ENCODE measurements at places on chromosomes 2 and 18. TPM values are rescaled to one million over a fixed set of nuclear protein-coding genes. Genes with fewer than 3 reads are reported as not detected.
A peak's percentile ranks its signal among the peaks of the same experiment; 100 is the strongest.

GRCh38 chr2:120219766-120220165 is 3.4 kb downstream of the TMEM185B start:
- DNase-seq = no peak

Gene BUB1
- total RNA-seq = 37.1 TPM

Gene MFSD2B
- total RNA-seq = under 0.01 TPM

GRCh38 chr2:74846481-74846880 is 12.6 kb downstream of the HK2 start:
- DNase-seq = peak; percentile 53

GRCh38 chr18:28357766-28358401 is 181.0 kb upstream of the CDH2 start:
- DNase-seq = no peak

- no peak for DNase-seq
These were observed 84.2 kb downstream of the DTNA start for GRCh38 chr18:34794348-34794747.

DNA sequence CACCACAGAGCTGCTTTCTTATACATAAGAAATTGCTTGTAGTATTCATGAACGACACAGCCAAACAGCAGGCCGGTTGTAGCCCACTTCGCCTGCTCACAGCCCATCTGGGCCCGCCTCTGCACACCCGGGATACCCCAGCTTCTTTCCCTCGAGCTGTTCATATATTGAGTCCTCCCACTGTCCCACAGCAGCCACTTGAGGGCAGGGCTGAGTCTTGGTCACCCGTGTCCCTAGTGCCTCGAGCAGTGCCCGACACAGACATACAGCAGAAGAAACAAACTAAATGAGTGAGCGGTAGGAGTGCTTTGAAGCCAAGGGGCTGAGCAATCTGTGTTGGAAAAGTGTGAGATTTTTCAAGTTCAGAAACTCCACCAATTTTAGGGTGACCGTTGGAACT is 251.4 kb downstream of the KLHL29 start:
- peak; percentile 19 for DNase-seq

GRCh38 chr2:239349453-239350135 is 51.2 kb downstream of the HDAC4 start:
- DNase-seq = no peak

- no peak for DNase-seq
These were observed 21.6 kb downstream of the PMAIP1 start for GRCh38 chr18:59921384-59921891.

GRCh38 chr18:32958746-32959145 is 185.9 kb upstream of the KLHL14 start:
- no peak for DNase-seq

DNA sequence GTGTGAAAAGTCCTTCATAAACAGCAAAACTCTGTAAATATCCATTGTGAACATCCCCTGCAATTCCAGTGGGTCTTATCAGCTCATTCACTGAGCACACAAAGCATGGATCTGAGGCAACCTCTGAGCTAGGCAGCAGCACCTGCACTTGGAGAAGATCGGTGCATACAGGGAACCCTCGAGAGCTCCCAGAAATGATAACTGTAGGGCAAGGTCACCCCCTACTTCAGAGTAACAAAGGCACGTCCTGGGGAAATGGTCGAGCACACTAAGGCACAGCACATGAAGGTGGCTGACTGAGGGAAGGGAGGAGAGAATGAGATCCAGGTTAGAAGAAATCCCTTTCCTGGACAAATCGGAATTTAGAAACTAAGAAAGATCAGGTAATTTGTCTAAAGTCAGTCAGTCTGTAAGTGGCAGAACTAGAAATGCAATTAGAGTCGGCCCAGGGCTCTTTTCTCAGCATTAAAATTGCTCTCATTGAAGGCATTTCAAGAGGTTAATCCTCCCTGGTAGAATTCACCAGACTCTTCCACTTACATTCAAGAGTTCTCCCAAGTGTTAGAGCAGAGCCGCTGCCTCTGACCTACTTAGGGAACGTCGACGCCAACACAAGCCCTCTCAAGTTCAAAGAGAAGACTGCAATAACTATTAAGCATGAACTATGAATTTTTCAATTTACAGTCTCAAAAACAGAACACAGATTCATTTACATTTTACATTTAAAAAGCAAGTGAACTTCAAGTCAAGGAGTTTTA is 45.9 kb downstream of the PXDN start:
- DNase-seq = no peak

GRCh38 chr2:149561309-149561926 is 26.2 kb downstream of the MMADHC start:
- peak; percentile 50 for DNase-seq

Gene PIGN
- 30.3 TPM for total RNA-seq

Gene FAP
- 207 TPM for total RNA-seq

Gene NPAS2
- total RNA-seq = 13.9 TPM

GRCh38 chr2:15786003-15786654 is 154.2 kb upstream of the MYCN start:
- DNase-seq = no peak

Measured in fibroblast of villous mesenchyme (primary cell).